Stimulated activated CD4-positive, alpha-beta T cell treated with anti-CD3 and anti-CD28 coated beads, Interleukin-1b, Interleukin-23, amount 100 ng/mL, for 1 hour (primary cell): ENCODE measurements at places on chromosomes 4 and X.

- DNase-seq, result no peak
Measured at GRCh38 chr4:156794863-156795262, 176.7 kb downstream of the PDGFC start.

DNA sequence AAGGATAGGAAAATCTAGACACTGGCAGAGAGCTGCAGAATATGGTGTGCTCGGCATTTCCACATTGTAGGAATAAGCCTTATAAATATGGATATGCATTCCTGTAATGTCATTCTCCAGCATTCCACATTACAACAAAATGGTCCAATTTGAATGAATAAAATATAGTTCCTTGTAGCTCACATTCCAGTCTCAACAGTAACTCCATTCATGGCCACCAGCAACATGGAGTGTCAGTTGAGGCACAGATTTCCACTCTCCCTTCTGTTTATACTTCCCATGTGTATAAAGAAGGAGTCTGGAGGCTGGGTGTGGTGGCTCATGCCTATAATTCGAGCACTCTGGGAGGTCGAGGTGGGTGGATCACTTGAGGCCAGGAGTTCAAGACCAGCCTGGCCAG is 84.5 kb downstream of the AASDH start:
- DNase-seq, result no peak

DNA sequence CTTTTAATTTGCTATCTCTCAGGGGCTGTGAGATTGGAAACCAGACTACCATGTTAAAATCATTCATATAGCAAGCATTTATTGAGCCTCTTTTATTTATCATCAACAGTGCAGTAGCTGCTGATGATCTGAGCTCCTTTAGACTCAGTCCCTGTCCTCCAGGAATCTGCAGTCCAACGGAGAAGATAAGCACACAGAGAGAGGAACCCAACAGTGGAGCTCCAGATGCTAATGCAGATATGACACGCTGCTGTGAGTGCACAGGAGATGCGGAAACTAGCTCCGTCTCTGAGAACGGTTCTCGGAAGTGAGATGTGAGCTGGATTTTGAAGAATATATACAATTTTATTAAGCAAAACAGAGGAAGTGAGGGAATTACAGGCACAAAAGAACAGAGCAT is 35.4 kb downstream of the DCHS2 start:
- no peak for DNase-seq

DNA sequence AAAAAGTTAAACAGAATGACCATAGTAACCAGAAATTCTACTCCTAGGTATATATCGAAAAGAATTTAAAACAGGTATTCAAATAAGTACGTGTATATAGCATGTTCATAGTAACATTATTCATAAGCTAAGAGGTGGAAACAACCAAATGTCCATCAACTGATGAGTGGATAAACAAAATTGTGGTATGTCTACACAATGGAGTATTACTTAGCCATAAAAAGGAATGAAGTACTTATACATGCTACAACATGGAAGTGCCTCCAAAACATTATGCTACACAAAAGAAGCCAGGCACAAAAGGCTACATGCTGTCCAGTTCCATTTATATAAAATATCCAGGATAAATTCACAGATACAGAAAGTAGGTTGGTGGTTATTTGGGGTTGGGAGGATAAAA is 76.5 kb downstream of the CD99L2 start:
- no peak for DNase-seq

- no peak for DNase-seq
Measured at GRCh38 chr4:96519291-96519690, 679.4 kb downstream of the PDHA2 start.

DNA sequence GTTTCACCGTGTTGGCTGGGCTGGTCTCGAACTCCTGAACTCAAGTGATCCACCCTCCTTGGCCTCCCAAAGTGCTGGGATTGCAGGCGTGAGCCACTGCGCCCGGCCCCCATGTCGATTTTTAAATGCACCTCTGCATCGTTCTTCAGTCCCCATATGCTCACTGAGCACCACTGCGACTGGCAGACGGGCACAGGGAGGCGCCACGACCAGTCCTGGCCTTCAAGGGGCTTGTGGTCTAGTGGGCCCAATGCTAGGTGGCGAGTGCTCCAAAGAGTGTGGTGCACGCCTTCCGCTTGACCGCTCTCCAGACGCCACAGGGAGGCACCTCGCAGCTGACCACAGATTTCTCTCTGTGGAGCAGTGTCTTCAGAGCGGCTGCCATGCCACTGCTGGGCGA is 11.7 kb upstream of the MSANTD1 start:
- no peak for DNase-seq

DNA sequence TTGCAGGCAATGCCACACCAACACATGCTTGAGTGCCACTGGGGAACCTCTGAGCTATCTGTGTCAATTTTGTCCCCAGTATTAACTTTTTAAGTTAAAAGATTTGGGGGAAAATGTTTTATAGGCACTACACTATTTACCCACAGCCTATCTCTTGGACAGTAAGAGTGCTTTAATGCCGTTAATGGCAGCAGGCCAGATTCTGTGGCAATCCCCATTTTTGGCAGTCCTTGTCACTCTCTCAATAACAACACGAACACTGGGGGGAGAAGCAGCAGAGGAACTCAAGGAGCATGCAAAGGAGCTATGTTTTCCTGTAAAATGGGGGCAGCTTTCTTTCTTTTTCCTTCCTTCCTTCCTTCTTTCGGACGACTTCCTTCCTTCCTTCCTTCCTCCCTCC is 168.6 kb downstream of the NSUN7 start:
- DNase-seq, result no peak

- no peak for DNase-seq
Measured at GRCh38 chrX:42954880-42955279, 176.9 kb upstream of the PPP1R2C start.

- DNase-seq, result no peak
Measured at GRCh38 chr4:118981839-118982381, 93.3 kb downstream of the SYNPO2 start.

GRCh38 chrX:21756785-21757529 is 959 bp downstream of the SMPX start:
- no peak for DNase-seq

- no peak for DNase-seq
Measured at GRCh38 chrX:11416600-11416999, 123.4 kb downstream of the AMELX start.
